Peyer's patch (tissue), 4 donors: ENCODE measurements at places on chromosomes 12 and 14. TPM values are rescaled to one million over a fixed set of nuclear protein-coding genes. Genes with fewer than 3 reads are reported as not detected.

- H3K4me1 ChIP-seq = no peaks in the 10 kb centered on the region
- H3K27ac ChIP-seq = no peak overlapping the region
- H3K27me3 ChIP-seq = no peaks in the 10 kb centered on the region
- no peak overlapping the region for H3K4me3 ChIP-seq
- DNase-seq = no peak
Measured at GRCh38 chr14:97230051-97230450, 432.9 kb downstream of the VRK1 start.

DNA sequence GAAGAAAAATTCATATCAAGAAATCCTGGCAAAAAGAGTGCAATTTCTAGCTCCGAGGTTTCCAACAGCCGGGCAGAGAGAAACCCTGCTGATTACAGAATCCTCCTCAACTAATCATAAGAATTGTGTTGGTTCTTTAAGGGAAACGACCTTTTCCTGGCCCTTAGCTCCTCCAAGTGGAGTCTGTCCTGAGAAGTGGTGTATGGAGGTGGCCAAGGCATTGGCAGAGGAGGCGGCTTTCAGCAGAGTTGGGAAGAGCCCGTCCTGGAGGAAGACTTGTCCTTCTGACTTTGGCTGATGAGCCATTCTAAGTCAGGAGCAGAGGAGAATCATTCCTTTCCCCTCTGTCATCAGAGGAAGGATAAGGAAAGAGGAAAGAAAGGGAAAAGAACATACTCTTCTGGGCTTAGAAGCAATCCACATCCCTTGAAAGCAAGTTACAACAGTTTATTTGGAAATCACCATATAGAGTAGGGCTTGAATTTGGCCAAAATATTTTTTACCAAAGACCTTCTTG, 46.5 kb upstream of the PTCSC3 start:
- H3K4me1 ChIP-seq = peaks cover 5% of the 10 kb centered on the region
- H3K4me3 ChIP-seq = no peak overlapping the region
- no peaks in the 10 kb centered on the region for H3K27me3 ChIP-seq
- no peak overlapping the region for H3K27ac ChIP-seq
- no peaks in the 10 kb centered on the region for H3K36me3 ChIP-seq

- H3K4me1 ChIP-seq = peaks cover 19% of the 10 kb centered on the region
- DNase-seq = no peak
- H3K27ac ChIP-seq = no peak overlapping the region
- H3K4me3 ChIP-seq = no peak overlapping the region
Measured at GRCh38 chr14:101729382-101729781, 32.1 kb upstream of the PPP2R5C start.

DNA sequence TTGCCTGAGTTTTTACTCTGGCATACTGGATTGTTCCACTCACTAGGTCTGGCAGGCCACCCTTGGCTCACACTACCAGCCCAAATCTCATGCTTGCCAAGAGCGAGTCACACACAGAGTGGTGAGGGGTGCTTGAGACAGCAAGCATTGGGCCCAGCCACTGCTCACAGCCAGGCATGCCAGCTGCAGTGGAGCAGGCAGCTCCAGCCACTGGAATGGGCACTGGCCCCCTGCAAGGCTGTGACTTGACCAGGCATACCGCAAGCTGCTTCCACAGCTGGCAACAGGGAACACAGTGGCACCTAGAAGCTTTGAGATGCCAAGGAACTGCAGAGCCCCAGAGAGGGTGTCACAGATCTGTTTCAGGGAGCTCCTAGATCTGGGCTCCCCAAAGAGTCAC, 488.5 kb downstream of the LRFN5 start:
- no peaks in the 10 kb centered on the region for H3K27me3 ChIP-seq
- H3K4me1 ChIP-seq = no peaks in the 10 kb centered on the region
- no peaks in the 10 kb centered on the region for H3K36me3 ChIP-seq
- DNase-seq = no peak
- H3K27ac ChIP-seq = no peak overlapping the region
- H3K4me3 ChIP-seq = no peak overlapping the region

- H3K27me3 ChIP-seq = no peaks in the 10 kb centered on the region
- no peaks in the 10 kb centered on the region for H3K4me1 ChIP-seq
- peak; percentile 27 for DNase-seq
- H3K4me3 ChIP-seq = no peak overlapping the region
- no peak overlapping the region for H3K27ac ChIP-seq
Measured at GRCh38 chr12:132373901-132374611, 44.7 kb upstream of the GALNT9 start.

GRCh38 chr14:38583471-38583870, 327.6 kb upstream of the CLEC14A start:
- H3K4me1 ChIP-seq = no peaks in the 10 kb centered on the region
- H3K36me3 ChIP-seq = no peaks in the 10 kb centered on the region
- DNase-seq = no peak
- H3K4me3 ChIP-seq = no peak overlapping the region

GRCh38 chr12:87425942-87426554, 603.2 kb downstream of the C12orf50 start:
- no peaks in the 10 kb centered on the region for H3K27me3 ChIP-seq
- H3K4me1 ChIP-seq = no peaks in the 10 kb centered on the region

- no peaks in the 10 kb centered on the region for H3K36me3 ChIP-seq
- no peaks in the 10 kb centered on the region for H3K4me1 ChIP-seq
- H3K4me3 ChIP-seq = no peak overlapping the region
- no peak overlapping the region for H3K27ac ChIP-seq
- H3K27me3 ChIP-seq = no peaks in the 10 kb centered on the region
Measured at GRCh38 chr14:105340821-105341733, 26.5 kb downstream of the PACS2 start.

- no peaks in the 10 kb centered on the region for H3K4me1 ChIP-seq
- peaks cover 3% of the 10 kb centered on the region for H3K36me3 ChIP-seq
- no peak for DNase-seq
- no peaks in the 10 kb centered on the region for H3K27me3 ChIP-seq
- H3K27ac ChIP-seq = no peak overlapping the region
Measured at GRCh38 chr14:73988065-73988464, 31.0 kb downstream of the ENTPD5 start.

DNA sequence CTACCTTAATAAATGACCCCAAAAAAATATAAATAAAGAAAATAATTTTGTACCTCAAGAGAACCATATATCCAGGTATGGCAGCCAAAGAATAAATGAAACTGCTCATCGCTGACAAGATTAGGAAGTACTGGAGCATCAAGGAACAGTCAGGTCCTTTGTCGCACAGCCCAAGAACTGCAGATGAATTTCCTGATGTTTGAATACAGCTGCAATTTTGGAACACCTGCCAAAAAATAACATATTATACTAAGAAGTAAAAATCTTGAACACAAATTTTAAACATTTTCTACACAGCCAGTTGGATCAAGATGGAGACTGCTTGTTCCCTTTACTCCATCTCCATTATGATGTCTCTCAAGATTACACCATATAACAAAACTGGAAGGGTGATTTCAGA, 42.6 kb downstream of the SLCO1A2 start:
- H3K27me3 ChIP-seq = no peaks in the 10 kb centered on the region
- H3K4me3 ChIP-seq = no peak overlapping the region
- DNase-seq = no peak
- H3K27ac ChIP-seq = no peak overlapping the region
- H3K36me3 ChIP-seq = no peaks in the 10 kb centered on the region
- H3K4me1 ChIP-seq = no peaks in the 10 kb centered on the region

- no peak for DNase-seq
- H3K27me3 ChIP-seq = no peaks in the 10 kb centered on the region
- H3K4me3 ChIP-seq = no peak overlapping the region
- H3K4me1 ChIP-seq = peaks cover 8% of the 10 kb centered on the region
- no peaks in the 10 kb centered on the region for H3K36me3 ChIP-seq
- no peak overlapping the region for H3K27ac ChIP-seq
Measured at GRCh38 chr12:6358881-6359280, 16.5 kb downstream of the SCNN1A start.

DNA sequence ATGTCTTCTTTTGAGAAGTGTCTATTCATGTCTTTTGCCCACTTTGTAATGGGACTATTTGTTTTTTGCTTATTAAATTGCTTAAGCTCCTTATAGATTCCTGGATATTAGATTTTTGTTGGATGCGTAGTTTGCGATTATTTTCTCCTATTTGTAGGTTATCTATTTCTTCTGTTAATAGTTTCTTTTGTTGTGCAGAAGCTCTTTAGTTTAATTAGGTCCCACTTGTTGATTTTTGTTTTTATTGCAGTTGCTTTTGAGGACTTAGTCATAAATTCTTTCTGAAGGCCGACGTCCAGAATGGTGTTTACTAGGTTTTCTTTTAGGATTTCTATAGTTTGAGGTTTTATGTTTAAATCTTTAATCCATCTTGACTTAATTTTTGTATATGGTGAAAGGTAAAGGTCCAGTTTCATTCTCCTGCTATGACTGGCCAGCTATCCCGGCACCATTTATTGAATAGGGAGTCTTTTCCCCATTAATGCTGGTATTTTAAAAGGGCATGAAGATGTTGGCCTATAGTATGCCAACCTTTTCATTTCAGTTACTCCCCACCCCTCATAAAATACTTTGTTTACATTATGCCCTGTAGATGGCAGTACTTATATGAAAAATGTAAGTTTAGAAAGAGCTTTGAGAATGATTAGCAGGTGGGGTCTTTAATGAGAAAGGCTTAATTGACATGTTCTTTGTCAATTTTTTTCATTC, 62.9 kb upstream of the PSMA6 start:
- no peaks in the 10 kb centered on the region for H3K36me3 ChIP-seq
- DNase-seq = no peak
- H3K4me3 ChIP-seq = no peak overlapping the region
- H3K27me3 ChIP-seq = no peaks in the 10 kb centered on the region

GRCh38 chr12:90010089-90010488, 301.5 kb upstream of the ATP2B1 start:
- no peak overlapping the region for H3K4me3 ChIP-seq
- no peaks in the 10 kb centered on the region for H3K36me3 ChIP-seq
- no peaks in the 10 kb centered on the region for H3K4me1 ChIP-seq
- DNase-seq = no peak
- H3K27me3 ChIP-seq = no peaks in the 10 kb centered on the region

DNA sequence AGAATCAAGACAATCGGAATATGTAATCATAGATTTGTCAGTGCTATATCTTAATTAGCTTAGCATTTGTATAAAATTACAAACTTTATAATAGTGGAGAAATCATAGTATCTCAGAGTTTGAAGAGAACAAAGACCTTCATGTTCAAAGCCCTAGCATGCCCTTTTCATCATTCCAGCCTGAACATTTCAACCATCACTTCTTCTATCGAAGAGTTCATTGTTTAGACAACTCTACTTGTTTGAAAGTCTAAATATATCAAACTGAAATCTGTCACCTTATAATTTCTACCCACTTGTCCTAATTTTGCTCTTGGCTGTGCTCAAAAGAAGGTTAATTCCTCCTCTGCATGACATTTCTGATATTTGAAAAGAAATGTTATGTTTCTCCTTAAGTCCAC, 325.9 kb downstream of the GPHN start:
- no peaks in the 10 kb centered on the region for H3K27me3 ChIP-seq
- no peak overlapping the region for H3K27ac ChIP-seq
- no peak for DNase-seq
- H3K36me3 ChIP-seq = no peaks in the 10 kb centered on the region
- no peak overlapping the region for H3K4me3 ChIP-seq
- no peaks in the 10 kb centered on the region for H3K4me1 ChIP-seq

GRCh38 chr12:97038834-97039233, 131.8 kb downstream of the NEDD1 start:
- H3K27me3 ChIP-seq = no peaks in the 10 kb centered on the region
- H3K4me1 ChIP-seq = no peaks in the 10 kb centered on the region
- no peak overlapping the region for H3K4me3 ChIP-seq

- H3K27me3 ChIP-seq = no peaks in the 10 kb centered on the region
- H3K4me1 ChIP-seq = no peaks in the 10 kb centered on the region
- H3K27ac ChIP-seq = no peak overlapping the region
- H3K36me3 ChIP-seq = no peaks in the 10 kb centered on the region
Measured at GRCh38 chr12:82555699-82556098, 131.0 kb upstream of the TMTC2 start.

DNA sequence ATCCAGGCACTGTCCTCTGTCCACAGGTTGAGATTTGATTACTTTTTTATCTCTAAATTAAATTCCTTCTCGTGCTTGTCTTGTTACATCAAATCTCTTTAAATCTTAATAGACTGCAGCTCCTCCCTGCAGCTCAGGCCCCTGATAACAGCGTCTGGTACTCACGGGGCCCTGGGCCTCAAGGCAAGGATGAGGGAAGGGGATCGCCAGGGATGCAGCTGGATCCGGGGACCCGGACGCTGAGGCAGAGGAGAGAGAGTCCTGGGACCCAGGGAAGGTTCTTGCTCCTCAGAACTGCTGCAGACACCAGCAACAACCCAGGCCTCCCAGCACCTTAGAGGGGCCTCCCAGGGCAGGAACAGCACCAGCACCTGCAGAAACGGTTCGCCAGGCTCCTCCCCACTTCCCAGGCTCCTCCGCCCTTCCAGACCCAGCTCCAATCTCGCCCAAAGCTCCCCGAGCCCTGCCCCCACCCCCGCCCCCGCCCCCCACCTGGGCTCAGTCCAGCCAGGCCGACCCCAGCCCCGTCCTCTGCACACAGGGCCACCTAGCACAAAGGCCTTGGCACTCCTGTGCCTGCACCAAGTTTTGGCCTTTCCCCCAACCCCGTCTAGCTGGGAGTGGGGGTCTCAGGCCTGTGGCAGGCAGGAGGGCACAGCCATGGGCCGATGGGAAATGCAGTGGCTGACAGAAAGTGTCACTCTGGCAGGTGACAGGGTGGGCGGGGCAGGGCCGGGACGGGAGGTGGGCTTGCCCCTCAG, 60.3 kb upstream of the GALNT9 start:
- H3K4me1 ChIP-seq = no peaks in the 10 kb centered on the region
- no peak overlapping the region for H3K27ac ChIP-seq
- H3K4me3 ChIP-seq = no peak overlapping the region
- no peaks in the 10 kb centered on the region for H3K36me3 ChIP-seq
- no peaks in the 10 kb centered on the region for H3K27me3 ChIP-seq

DNA sequence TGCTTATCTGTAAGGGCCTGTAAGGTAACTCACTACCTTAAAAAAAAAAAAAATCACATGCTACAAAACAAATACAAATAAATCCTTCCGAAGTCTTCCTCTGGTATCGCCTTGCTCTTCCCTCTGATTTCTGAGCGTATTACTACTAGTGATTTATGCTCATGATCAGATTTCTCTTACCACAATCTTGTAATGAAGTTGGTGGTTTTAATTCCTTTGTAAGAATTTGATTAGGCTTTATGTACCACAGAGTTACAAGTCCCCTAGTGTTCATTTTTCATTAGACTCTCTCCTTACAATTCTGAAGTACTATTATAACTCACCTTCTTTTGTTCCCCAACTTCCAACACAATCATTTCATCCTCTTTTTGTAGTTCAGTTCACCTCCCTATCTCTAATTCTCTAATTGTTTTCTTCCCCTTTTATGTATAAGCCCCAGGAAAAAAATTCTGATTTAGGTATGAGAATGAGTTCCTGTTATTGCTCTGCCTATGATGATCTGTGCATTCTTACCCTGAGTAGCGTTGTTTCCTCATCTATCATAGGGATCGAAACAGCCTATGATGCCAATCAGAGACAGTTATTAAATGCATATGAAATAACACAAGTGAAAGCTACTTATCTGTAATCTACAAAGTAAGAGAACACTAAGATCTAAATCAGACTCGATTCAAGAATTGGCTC, 81.5 kb downstream of the EPS8 start:
- no peak overlapping the region for H3K4me3 ChIP-seq
- H3K27me3 ChIP-seq = no peaks in the 10 kb centered on the region
- H3K27ac ChIP-seq = no peak overlapping the region

- H3K4me1 ChIP-seq = peaks cover 10% of the 10 kb centered on the region
- peak overlapping the region; percentile 95 for H3K27ac ChIP-seq
- no peaks in the 10 kb centered on the region for H3K27me3 ChIP-seq
- DNase-seq = peak; percentile 44
Measured at GRCh38 chr12:4274396-4275015, 944 bp downstream of the CCND2 start.

TAS2R30 gene
- total RNA-seq = 12.9 TPM

BCL2L14 gene
- 69.3 TPM for total RNA-seq
